T-helper 9 cell (primary cell): ENCODE measurements at places on chromosomes 6 and 20.

DNA sequence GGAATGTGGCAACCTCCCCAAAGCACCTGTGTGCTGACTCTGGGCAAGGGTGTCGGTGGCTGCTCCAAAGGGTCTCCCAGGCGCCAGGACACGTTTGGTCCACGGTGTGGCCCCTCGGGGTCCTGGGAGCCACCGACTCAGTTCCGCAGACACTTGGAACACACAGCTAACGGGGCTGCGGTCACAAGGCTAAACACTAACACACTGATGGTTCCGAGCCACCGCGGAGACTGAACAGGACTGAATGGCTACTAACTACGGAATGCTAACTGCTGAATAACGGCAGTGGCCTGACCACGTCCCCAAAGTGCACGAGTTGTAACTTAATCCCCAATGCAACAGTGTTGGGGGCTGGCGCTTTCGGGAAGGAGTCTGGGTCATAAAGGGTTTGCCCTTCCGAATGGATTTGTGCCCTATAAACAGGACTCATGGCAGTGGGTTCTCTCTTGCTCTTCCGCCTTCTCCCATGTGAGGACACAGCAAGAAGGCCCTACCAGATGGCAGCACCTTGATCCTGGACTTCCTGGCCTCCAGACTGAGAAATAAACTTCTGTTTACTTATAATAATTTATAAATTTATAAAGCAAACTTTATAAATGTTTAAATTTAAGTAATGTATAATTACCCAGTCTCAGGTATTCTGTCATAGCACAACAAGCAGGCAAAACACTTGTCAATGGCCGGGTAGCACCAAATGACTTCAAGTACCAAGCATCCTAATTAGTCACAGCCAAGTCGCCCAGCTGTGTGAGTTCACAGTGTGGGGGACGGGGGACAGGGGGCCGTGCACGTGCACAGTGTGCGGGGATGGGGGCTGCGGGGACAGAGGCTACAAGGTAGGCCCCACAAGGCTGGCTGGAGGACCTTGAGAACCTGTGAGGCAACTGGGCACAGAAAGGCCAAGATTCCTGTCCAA is 2.3 kb upstream of the EEF1A2 start:
- no peak for DNase-seq

DNA sequence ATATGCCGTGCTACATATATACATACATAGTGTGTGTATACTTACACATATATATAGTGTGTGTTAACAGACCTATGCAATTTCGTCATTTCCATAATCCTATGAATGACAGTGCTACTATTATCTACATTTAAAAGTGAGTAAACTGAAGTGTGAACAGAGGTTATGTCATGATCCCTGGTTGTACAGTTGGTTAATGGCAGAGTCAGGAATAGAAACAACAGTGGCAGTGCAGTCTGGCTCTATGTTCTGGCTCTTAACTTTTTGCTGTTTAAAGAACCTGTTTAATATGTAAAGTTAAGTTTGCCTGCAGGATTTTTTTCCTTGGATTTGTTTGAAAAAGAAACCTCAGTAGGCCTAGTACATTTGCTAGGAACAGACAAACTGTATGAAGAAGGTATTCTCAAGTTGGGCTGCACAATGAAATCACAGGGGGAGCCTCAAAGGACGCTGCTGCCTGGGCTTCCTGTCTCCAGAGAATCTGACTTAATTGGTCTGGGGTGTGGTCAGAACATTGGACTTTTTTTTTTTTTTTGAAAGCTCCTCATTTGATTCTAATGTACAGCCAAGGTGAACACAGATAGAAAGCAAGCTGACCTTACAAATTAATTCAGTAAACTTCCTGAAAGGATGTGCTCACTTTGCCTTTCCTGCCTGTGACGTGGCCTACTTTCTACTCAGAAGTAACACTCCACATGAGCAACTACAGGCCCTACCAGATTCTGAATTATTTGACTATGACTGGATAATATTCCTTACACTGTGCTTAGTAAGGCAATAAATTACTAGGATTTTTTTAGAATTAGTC is 29.4 kb downstream of the PLCB1 start:
- DNase-seq: no peak

DNA sequence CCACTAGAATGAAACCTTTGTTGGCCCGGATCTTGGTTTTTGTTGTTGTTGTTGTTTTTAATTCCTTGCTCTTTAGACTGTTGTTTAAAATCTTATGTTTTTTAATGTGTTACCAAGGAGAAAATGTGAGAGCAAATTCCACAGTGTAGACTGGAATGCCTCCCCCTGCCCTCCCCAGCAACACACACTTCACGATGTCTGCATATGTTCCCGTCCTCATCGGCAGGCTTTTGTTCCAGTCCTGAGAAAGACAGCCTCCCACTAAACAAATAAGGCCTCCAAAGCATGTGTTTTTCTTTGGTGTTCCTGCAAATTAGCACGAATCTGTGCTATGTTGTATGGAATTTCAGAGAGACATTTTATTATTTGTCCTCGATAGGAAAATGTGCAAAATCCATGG is 263.3 kb upstream of the QKI start:
- DNase-seq: no peak

DNA sequence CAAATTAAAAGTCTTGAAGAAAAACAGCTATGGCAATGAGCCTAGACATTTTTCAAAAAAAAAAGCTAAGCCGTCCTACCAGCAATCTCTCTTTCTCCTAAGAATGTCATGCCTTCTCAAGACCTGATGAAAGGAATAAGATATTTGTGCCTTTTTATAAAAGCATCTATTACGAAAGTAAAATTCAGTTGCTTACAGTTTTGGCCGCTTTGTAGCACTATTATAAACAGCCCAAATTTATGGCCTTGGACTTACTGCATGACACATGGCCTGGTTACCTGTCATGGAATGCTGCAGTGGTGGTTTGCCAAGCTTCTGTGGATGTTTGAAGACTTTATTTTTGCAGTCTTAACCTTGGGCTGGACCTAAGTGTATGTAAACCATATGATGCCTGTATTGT is 22.2 kb upstream of the VAPB start:
- no peak for DNase-seq

- DNase-seq: no peak
These were observed 39.6 kb downstream of the SLC23A2 start for GRCh38 chr20:4961746-4962145.

DNA sequence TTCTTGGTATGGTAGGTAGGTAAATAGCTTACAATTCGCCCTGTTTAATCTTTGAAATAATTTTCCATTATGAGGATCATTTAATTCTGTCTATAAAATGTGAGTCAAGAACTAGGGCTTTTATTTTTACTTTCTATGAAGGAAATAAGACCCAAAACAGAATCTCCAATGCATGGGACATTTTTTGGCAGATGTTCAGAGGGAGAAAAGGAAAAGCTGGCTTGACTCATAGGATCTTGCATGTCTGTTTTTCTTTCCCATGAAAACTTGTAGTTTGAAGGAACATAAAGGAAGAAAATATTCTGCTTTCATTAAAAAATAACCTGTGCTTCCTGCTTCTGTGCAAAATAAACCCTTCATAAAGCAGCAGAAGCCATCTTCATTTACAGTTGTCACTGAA is 143.1 kb upstream of the INSM1 start:
- no peak for DNase-seq

DNA sequence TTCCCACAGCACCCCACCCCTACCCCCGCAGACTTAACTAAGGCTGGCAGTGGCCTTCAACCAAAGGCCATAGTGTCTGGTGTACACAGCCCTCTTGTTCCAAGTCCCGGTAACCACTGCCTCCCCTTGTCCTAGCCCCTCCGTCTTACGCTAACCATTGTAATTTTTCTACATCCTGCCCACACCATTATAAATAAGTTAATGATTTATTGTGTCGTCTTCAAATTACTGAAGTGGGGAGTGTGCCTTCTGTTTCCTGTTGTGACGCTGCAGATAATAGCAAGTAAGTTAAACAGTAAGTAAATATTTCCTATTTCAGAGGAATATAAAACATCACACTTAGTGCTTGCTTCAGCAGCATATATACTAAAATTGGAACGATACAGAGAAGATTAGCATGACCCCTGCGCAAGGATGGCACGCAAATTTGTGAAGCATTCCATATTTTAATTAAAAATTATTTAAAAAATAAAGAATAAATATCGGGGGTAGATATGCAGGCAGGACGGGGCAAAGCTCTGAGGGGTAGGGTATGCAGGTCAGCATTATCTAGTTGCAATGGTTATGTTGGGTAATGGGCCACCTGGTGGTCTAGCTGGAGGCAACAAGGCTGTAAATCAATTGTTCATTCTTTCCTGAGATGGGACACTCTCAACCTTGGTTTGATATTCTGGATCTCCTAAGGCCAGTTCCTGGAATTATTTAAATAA is 15.1 kb downstream of the SRSF6 start:
- DNase-seq: no peak

GRCh38 chr6:13998356-13998755 is 73.6 kb downstream of the RNF182 start:
- DNase-seq: no peak

GRCh38 chr6:25476126-25476525 is 175.9 kb upstream of the SCGN start:
- DNase-seq: no peak

DNA sequence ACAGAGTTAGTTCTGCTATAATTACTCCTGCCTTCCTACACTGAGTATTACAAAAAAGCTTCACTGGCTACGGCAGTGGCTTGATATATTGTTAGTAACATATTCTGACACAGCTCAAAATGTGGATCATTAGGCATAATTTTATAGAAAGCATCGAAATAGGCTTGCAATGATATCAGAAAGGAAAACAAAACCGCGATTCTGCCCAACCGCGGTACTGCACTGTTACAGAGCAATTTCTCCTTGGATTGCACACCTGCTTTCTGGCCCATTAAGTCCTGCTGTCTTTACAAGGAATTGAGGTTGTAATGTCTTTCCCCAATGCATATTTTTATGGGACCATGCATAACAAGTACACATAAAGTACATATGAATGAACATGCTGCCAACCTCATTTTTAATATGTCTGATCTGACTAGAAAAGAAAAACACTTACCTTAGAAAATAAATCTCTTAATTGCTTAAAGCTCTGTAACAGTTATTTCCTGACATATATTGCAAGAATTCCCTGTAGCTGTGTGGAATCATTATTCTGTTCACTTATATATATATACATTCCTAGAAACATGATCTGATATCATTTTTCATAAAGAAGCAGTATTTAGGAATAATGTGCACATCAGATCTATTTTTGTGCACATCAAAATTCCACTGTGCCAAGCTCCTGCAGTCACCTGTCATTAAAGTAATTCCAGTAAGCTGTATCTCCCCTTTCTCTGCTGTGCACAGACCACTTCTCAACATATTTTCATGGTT is 763.9 kb downstream of the HACE1 start:
- no peak for DNase-seq

DNA sequence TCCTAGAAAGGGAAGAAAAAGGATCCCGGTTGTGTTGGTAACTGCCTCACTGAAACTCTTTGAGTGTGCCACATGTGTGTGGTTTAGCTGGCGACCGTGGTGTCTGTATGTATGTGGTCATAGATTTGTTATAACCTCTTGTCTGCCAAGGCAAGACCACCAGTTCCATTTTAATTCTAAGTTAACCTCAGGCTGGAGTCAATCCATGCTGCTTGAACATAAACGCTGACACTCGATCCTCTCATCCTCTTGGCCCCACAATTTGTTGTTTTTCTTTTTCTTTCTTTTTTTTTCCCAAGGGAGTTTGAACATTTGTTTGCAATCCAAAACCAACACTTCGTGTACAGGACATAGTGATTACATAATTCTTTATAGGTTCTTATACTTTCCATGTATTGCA is 318.9 kb upstream of the JAG1 start:
- DNase-seq: no peak

DNA sequence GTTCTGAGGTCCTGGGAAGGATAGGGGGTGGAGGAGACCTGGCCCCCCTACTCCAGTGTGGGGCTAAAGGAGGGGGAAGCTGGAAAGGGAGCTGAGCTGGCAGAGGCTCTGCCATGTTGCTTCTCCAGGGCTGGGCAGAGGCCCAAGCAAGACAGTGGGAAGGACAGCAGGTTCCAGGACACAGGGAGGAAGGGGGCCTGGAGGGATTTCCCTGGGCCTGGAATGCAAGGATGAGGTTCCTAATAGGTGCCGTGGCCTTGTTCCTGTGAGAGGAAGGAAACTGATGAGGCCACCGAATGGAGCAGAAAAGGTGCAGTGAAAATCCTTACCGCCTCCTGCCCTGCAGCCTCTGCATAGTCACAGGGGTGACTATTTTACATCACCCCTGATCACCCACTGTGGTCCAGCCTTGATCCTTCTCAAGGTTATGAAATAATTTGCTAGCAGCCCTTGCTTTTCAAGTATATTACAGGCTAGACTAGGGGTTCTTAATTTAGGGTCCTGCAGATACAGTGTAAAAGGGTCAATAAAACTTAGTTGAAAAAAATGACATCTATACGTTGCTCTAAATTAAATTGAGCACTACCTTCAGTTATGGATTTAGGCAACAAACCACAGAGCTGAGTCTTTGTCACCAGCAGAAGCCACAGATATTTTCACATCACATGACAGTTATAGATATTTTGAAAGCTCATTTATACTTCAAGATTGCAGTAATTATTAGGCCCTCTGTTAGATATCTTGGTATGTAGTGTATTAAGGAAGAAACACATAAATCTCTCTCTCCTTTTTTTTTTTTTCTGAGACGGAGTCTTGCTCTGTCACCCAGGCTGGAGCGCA is 45.7 kb upstream of the RNF24 start:
- no peak for DNase-seq

DNA sequence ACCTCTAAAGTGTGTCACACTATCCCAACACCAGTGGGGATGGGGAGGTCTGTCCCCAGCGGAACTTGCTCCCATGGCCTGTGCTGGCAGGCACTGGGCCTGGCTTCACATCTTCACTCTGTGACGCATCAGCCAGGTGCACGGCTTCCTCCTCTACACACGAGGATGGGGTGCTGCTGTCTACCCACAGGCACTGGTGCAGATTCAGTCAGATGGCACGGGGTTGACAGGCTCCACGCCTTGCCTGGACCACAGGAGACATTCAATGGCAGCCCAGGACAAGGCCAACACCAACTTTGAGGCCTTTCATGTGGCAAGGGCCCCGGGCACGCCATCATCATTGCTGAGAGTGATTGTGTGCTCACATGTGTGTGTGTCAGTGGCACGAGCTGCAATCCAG is 92.4 kb downstream of the TMEM242 start:
- no peak for DNase-seq

GRCh38 chr20:34403063-34403827 is 40.2 kb downstream of the ITCH start:
- DNase-seq: no peak

DNA sequence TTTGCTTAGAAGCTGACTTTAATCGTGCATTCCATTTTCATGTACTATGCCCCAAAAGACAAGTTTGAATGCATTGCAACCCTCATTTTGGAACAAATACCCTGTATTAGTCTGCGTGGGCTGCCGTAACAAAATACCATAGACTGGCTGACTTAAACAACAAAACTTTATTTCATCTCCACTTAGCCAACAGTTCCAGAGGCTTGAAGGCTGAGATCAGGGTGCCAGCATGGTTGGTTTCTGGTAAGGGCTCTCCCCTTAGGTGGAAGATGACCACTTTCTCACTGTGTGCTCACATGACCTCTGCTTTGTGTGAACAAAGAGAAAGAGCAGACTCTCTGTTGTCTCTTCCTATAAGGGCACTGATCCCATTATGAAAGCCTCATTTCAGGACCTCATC is 431.7 kb upstream of the MAP3K7 start:
- DNase-seq: no peak

GRCh38 chr6:91681296-91681695 is 1094.4 kb upstream of the MAP3K7 start:
- no peak for DNase-seq

GRCh38 chr6:9136141-9136822 is 700.9 kb upstream of the SLC35B3 start:
- no peak for DNase-seq
